ENCODE measurements at places on chromosomes 6 and 20.

- no peak for DNase-seq
Observed at GRCh38 chr6:74091136-74091793, 395.3 kb downstream of the CD109 start.

GRCh38 chr20:63252284-63252711, 2.0 kb downstream of the NKAIN4 start:
- no peak for DNase-seq

DNA sequence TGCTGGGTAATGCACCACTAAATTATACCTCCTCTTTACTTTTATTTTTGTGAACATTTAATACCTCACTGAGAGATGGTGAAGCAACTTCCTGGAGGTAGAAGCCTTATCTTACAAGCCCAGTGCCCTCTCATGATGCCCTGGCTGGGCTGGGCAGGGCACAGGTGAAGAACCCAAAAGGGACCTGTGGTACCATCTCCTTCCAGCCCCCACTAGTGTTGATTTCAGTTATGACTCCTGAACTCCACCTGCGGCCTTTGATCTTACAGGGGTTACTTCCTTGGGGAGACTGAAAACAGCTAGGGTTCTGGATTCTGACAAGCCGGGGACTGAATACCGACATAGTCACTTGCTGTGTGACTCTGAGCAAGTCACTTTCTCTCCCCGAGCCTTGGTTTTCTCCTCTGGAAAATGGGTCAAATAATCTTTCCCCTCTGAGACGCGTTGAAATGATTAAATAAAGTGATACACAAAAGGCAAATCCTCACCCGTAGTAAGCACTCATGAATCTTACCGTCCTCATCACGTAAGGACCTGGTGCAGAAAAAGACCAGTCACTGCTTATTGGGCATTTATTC, 1.2 kb downstream of the SLC13A3 start:
- no peak for DNase-seq

DNA sequence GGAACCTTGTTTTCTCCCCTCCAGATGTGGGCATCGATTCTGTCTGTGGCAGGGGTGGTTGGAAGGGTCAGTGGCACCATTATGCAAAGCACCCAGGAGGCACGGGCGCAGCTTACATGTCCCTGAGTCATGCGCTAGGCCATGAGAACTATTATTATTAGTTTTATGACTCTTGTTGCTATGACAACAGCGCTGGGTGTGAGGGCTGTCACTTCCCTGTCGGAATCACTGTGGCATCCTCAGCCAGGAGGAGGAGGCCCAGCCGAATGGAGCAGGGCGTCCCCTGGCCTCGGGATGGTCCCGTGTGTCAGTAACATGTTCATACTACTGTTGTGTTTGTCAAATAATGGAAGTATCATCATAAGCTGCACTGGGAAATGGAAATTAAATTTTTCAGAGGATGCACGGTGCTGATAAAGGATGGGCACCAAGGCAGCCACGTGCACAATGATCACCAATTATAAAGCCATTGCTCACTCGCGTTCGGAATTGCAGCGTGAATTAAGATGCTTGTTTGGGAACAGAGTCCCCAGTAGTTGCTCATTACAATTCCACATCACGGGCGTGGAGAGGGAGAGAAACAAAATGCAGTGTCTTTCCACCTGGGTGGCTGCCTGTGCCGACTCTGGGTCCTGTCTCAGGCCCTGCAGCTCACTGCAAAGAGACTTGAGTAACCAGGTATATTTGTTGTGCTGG, 247.9 kb downstream of the CDH4 start:
- no peak for DNase-seq

- DNase-seq: no peak
Observed at GRCh38 chr20:46137816-46138215, 19.7 kb downstream of the CD40 start.

DNA sequence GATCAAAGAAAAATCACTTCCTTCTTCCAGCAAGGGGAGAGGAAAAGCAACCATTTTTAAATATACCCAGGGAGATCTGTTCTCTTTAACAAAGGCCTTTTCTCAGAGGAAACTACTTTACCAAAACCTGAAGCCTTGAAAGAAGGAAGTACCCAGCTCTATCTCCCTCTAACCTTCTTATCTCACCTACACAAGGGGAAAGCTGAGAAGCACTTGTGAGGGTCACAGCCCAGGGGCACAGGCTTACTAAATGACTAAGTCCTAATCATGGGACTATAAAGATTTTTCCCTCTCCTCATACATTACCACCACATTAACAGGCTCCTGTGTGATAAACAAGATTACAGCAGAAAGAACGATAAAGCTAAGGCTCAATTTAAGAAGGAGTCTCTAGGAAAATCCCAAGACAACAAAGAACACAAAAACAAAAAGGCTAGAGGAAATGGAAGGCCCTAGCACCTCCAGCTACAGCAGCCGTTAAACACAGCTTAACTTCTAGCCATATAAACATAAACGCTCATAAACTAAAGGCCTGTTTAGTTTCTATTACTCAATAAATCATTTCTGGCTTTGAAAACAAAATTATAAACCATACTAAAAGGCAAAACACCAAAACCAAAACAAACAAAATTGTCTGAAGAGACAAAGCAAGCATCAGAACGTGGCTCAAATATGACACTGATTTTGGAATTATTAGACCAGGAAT, 284.9 kb upstream of the ECI2 start:
- no peak for DNase-seq

DNA sequence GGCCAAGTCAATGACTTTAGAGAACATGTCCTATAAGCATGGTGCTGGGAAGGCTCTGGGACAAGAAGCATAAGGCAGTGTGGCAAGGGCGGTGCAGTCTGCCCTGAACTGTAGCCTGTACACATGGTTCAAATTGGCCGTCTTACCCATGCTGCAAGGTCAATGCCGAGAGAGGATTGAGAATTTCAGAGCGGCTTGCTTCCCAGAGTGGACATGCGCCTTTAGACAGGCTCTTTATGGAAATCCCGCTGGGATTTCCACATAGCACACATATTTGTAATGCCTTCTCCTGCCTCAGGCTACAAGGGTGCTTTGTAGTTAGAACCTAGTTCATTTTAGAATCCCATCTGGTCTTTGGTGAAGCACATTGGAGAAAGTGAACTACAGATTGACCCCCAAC, 36.1 kb upstream of the CEP162 start:
- DNase-seq: no peak

Data from GM04503 (cell line).